ENCODE measurements at places on chromosomes 3 and 15.

GRCh38 chr3:69890084-69890483, 109.4 kb upstream of the SAMMSON start:
- no peak for DNase-seq

- DNase-seq = no peak
These were observed 921 bp downstream of the MGLL start for GRCh38 chr3:127821394-127821793.

DNA sequence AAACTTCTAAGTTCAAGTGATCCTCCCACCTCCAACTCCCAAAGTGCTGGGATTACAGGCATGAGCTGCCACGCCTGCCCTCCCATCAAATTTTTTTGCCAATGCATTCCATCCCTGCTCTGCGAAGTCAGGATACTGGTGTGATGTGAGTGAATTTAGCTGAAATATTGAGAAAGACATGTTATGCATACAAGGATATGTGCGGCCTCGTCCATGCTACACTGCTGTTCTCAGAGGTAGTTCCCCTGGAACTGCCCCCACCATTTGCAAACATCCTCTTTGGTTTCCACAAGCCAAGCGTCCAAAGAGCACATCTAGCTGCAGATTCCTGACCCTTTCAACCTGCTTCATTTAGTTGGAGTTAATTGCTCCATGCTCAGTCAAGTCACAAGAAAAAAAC, 36.5 kb upstream of the BCL2A1 start:
- DNase-seq = no peak

- no peak for DNase-seq
These were observed 17.9 kb upstream of the TM4SF1 start for GRCh38 chr3:149395107-149396089.

GRCh38 chr3:107367353-107367752, 9.9 kb upstream of the CCDC54 start:
- no peak for DNase-seq

- no peak for DNase-seq
These were observed 53.2 kb downstream of the FBN1 start for GRCh38 chr15:48592221-48592731.

- no peak for DNase-seq
These were observed 596.7 kb upstream of the UBE2E2 start for GRCh38 chr3:22606461-22606860.

- no peak for DNase-seq
These were observed 177.5 kb downstream of the PGPEP1L start for GRCh38 chr15:98830034-98830634.

GRCh38 chr15:85412066-85412465, 31.7 kb downstream of the AKAP13 start:
- no peak for DNase-seq

DNA sequence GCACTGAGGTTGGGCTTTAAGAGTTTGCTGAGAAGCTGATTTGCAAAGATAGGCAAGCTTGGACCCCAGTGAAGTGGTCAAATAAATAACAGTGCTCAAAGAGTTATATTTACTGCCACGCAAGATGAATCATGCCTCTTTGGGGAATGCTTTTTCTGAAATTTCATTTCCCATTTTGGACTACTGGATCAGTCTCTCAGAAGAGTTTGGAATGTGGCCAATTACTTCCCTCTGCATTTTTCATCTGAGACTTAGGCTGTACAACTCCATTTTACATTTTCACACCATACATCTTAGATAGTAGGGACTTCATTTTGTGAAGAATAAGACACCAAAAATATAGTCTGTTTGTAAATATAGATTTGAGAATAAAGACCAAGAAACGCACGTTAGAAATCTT, 419.7 kb downstream of the FGF12 start:
- DNase-seq = no peak

DNA sequence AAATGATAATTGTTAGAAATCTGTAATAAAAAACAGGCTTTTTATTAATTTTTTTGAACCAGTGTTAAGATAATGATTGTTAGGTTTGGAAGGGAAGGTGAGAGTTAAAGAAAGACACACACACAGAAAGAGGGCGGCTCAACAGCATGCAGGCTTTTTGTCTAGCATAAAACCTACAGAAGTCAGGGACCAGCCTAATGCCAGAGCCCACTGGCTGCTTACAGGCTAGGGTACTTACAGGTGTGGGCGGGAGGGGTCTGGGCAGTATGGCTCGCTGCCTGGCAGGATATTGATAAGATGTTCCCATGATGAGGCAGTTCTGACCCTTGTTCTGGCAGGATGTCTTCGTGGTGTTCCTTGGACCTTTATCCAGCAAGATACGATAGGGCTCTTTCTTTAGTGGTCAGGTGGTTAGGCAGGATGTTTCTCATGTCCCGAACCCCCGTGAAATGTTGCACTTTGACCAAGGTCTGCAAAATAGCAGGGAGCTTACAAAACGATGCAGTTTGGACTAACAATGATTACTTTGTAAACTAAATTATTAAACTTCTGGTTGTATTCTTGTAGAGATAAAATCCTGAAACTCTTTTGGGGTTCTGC, 84.7 kb downstream of the DCUN1D1 start:
- DNase-seq = no peak

DNA sequence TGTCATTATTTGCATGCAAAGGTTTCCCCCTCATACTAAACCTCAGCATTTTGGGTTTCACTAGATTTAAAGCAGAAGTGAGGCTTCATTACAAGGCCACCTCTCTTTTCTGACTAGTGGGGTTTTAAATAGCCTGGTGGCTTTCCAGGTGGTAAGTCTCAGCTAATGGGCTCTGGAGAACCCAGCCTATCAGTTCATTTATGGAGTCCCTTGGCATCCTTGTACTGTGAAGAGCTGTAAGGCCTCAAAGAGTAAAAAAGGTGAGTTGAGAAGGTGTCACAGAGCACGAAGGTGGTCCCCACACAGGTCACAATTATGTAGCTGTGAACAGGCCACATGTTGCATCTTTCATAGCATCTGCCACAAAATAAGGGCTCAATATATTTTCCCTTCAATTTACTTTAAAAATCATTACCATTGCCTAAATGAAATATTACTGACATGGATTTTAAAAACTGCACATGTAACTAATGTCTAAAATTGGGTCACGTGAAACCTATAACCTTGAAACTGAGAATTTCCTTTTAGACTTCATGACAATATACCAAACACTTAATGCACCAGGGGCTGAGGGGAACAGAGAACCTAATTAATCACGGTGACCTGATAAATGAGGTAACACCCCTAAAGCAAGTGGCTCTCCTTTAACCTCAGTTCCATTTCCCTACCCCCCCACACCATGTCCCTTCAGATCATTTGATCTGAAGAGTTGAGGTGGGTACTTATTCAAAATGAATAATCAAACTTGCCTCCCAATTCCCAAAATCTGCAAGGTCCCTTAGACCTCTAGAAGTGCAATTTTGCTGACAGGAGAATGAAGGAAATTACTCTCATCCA, 1.3 kb downstream of the NGLY1 start:
- no peak for DNase-seq

- no peak for DNase-seq
These were observed 100.8 kb downstream of the DHX36 start for GRCh38 chr3:154223519-154223918.

DNA sequence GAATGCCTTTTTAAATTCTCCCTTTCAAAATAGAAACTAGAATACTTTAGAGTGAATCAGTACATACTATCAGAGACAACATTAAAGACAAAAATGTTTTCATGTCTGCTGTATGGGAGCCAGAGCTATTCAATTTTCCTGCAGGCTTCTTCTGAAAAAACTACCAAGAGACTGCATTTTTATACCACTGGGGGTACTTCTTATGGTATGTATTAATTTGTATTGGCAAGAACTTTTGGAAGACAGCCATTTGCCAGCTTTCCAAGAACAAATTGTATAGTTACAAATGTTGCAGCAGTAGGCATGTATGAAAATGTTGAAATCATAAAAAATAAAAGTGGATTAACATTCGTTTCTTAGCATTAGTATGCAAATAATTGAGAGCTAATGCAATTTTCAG, 1010.0 kb upstream of the CADM2 start:
- DNase-seq = no peak

DNA sequence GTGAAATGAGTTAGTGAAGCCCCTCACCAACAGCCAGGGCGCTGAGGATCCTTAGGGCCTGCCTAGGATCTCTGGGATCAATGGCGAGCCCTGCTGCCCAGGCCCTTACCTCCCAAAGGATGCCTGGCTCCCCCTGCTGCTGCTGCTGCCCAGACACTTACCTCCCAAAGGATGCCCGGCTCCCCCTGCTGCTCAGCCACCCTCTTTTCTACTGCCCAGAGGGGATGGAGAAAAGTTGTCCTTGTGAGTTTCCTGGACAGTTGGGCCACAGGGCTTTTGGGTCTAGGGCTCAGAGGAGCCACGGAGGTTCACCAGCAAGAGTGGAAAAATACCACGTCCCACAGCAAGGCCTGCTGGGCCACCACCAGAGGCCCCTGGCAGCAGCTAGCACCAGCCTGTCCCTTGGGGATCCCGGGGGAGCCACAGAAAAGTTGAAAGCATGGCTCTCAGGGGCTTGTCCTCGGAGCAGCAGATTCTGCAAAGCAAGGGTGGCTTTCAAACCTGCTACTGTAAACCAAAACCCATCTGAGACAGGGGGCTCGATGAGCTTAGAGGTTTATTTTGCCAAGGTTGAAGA, 59.4 kb downstream of the SLC6A6 start:
- peak; percentile 17 for DNase-seq

DNA sequence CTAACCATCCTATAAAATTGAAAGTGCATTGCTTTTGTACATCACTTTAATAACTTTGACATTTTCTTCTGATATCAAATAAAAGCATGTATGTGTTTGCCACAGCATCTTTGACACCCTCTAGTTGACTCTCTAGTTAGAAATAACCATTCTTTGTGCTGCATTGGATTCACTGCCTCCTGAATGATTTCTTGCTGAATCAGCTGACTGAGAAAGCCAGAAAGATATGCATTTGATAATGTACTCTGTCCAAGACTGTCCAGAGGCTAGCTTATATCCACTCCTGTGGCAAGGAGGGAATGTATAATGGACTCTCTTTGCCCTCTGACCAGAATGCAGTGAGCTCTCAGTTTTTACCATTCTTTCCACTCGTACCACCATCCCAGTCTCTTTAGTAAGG, 6.2 kb downstream of the RAB11A start:
- no peak for DNase-seq

DNA sequence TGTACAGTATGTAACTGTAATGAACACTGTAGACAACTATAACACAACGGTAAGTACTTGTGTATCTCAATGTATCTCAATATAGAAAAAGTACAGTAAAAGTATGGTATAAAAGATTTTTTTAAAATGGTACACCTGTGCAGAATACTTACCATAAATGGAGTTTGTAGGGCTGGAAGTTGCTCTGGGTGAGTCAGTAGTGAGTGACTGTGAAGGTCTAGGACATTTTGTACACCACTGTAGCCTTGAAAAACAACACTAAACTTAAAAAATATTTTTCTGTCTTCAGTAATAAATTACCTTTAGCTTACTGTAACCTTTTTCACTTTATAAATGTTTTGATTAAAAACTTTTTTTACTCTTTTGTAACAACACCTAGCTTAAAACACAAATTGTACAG, 142.9 kb downstream of the ATG7 start:
- no peak for DNase-seq

- no peak for DNase-seq
These were observed 98.8 kb downstream of the FNDC3B start for GRCh38 chr3:172138193-172138537.

DNA sequence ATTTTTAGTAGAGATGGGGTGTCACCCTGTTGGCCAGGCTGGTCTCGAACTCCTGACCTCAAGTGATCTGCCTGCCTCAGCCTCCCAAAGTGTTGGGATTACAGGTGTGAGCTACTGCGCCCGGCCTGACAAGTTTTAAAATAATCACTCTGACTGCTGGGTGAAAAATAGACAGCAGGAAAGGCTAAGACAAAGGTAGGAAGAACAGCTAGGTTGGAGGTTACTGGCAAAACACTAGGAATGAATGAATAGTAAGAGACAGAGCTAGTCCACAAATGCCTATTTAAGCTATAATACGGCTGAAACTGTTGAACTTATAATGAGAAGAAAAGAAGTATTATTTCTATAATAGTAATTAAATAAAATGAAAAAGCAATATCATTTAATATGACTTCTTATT, 46.7 kb upstream of the RAP2B start:
- DNase-seq = no peak

GRCh38 chr15:68775671-68776476, 44.8 kb downstream of the ANP32A start:
- no peak for DNase-seq

- no peak for DNase-seq
These were observed 362.6 kb downstream of the LPP start for GRCh38 chr3:188516515-188516914.

DNA sequence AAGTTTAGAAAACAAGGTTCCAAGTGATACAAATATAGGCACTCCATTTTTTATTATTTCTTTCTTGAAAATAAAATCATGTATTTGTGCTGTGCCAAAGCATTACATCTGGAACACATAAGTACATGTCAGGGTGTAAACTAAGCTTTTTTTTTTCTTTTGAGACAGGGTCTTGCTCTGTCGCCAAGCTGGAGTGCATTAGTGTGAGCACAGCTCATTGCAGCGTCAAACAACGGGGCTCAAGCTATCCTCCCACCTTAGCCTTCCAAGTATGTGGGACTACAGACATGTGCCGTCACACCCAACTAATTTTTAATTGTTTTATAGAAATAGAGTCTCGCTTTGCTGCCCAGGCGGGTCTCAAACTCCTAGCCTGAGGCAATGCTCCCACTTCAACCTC, 9.0 kb downstream of the SPATA12 start:
- DNase-seq = no peak

DNA sequence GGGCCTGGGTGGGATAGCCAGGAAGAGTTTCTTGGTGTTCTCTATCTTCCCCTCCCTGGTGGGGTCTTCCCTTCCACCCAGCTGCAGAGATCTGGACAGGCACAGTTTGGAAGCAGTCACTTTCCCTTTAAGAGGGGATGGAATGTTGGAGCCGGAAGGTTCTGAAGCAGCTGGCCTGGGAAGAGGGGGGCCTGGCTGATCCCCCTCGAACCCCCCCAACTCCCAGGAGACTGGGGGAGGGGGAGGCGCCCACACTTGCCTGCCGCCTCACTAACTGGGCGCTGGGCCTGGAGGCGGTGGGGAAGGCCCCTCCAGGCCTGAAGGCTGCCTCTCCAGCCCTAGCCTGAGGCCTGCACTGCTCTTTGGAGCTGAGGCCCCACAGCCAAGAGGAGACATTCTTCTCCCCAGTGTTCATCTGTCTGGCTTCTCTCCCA, 1.4 kb downstream of the DVL3 start:
- no peak for DNase-seq

GRCh38 chr3:46236294-46237054, 5.8 kb upstream of the CCR3 start:
- no peak for DNase-seq

DNA sequence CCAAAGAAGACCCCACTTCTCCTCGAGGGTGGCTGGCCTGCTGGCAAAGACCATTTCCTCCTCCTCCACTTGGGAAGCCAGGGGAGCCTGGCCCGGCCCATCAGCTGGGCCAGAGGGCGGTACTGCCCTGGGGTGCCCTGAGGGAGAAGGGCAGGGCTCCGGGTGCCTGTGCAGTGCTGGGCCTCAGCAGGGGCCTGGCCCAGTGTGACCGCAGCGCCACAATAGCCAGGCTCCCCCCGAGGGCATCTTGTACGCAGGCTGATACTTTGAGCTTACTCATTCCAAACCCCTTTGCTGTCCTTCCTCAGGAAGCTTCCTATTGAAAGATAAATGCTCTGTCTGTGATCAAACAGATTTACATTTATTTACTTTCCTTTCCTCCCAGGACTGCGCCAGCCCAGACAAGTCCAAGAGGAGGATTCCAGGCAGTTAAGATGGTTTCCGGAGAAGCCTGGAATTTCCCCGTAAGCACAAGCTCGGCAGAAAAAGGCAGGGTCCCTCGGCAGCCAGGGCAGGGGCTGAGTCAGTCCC, 240.1 kb downstream of the XXYLT1 start:
- no peak for DNase-seq

- DNase-seq = no peak
These were observed 76.7 kb downstream of the ST6GAL1 start for GRCh38 chr3:187006864-187007630.

Data from stimulated activated naive CD4-positive, alpha-beta T cell treated with Interleukin-2 at 50 U/mL for 16 hours (primary cell).